ENCODE measurements at places on chromosomes 2 and 18.
A peak's percentile ranks its signal among the peaks of the same experiment; 100 is the strongest.

- peak; percentile 35 for DNase-seq
These were observed 19.6 kb upstream of the IL1A start for GRCh38 chr2:112803691-112804521.

GRCh38 chr2:38743672-38744398, 7.3 kb downstream of the SRSF7 start:
- no peak for DNase-seq

- no peak for DNase-seq
These were observed 995.1 kb upstream of the DDX18 start for GRCh38 chr2:116819355-116819754.

GRCh38 chr2:60486067-60486466, 67.4 kb downstream of the BCL11A start:
- no peak for DNase-seq

GRCh38 chr2:150939087-150939486, 322.6 kb downstream of the RBM43 start:
- no peak for DNase-seq

DNA sequence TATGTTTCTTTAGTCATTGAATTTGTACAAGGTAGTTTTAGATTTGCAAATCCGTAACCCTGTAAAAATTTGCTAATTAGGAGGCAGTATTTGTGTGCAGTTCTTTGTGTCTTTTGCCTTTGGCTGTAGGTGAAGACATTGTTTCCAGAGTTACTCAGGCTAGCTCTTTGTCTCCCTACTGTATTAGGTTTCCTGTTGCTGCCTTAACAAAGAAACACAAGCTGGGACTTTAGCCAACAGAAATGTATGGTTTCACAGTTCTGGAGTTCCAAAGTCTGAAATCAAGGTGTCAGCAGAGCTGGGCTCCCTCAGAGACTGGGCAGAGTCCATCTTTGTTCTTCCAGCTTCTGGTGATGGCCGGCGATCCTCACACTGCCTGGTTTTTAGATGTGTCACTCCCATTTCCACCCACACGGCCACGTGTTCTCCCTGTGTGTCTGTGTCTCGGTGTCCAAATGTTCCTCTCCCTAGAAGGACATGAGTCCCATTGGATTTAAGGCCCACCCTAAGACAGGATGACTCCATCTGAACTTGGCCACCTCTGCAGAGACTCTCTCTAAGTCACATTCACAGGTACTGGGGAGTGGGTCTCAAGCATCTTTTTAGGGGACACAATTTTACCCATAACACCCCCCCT, 309.7 kb downstream of the GALR1 start:
- no peak for DNase-seq

DNA sequence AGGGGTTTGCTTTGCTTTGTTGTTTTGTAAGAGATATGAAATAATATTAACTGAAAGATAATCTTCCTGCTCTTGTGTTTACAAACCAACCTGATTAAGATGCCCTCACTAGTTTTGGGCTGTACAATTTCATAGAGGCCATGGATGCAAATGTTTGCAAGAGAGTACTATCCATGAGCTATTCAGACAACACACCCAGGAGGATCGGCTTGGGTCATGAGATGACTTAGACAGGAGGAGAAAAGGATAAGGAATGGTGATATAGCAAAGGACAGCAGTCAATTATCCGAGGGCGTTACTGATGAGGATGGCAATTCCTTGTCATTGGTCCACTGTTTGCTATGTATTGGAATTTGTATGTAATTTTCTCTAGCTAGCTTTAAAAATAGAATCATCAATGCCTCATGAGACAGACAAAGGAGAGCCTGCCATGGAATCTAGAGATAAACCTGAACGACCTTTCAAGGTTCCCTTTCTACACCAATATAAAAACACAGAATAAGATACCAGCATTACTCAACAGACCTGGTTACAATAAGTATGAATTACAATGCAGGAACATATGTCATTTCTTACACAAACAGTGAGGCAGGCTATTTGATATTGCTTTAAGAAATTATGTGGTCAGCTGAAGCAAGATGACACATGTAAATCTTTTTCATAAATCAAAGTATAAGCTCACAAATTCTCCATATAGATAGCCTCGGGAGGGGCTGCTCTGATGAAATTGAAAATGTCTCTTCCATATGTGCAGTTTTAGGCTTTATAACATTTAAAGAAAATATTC, 54.4 kb upstream of the SOS1 start:
- DNase-seq: no peak

DNA sequence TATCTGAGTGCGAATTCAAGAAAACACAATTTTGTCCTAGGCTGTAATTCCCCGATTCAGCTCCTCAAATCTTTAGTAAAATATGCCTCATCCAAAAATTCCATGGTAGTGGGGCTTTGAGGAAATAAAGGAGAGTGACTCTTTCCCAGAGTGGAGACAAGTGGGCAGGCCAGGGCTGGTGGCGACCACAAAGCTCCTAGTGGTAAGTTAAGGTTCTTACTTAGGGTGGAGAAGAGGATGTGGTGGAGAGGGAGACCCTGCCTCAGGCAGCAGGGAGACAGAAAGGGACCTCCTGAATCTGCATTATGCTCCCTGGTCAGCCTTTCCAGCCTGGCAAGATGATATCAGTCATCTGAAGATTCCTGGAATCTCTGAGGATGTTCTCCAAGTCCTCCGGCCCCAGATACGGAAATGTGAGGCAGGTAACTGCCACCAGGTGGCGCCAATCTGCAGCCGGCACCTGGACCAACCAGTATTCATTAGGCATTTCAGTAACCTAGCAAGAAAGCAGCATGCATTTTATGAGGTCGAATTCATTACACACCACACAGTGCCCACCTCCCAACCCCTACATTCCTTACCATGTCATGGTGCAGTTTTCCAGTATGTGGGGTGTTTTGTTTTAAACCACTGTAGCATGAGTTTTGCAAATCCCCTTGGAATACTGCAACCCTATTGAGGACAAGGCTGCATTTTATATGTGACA, 106.4 kb downstream of the POLE4 start:
- DNase-seq: peak; percentile 12

Measured in fibroblast of the conjunctiva (primary cell).